Natural killer cell (primary cell): ENCODE measurements at places on chromosomes 3 and 15. TPM values are rescaled to one million over a fixed set of nuclear protein-coding genes. Genes with fewer than 3 reads are reported as not detected.
A peak's percentile ranks its signal among the peaks of the same experiment; 100 is the strongest.

DNA sequence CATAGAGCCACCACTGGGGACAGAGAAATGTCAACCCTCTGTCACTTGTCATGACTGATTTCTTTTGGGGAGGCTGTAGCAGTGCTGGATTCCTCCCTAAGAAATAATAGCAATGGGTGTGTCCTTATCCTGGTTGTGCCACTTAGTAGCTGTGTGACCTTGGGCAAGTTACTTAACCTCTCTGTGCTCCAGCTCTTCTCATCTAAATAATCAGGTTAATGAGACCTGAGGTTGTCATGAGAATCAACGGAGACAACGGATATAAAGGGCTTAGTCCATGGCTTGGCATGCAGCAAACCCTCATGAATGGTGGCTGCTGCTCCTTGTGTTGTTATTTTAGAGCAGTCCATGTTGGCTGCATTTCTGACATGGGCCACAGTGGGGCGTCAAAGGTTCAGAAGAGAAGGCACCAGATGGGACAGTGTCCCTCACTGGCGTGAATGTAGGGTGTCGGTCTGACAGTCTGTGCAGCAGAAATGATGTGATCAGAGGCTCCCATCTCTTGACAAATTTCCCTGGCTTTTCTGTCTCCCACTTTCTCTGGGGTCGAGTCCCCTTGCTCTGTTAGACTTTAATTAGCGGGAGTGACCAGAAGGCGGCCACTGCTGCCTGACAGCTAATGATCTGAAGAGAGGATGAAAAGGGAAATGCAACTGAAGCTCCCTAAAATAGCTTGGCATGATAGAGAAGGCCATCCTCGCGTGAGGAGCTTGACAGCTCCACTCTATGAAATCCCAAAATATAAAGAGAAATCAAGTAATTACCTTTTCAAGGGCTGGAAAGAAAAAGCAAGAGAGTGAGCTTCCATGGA, 209.4 kb downstream of the CADPS start:
- H3K27ac ChIP-seq = no peak overlapping the region
- DNase-seq = no peak
- no peaks in the 10 kb centered on the region for H3K36me3 ChIP-seq
- H3K27me3 ChIP-seq = no peaks in the 10 kb centered on the region
- no peak overlapping the region for H3K4me3 ChIP-seq
- H3K4me1 ChIP-seq = no peaks in the 10 kb centered on the region

DNA sequence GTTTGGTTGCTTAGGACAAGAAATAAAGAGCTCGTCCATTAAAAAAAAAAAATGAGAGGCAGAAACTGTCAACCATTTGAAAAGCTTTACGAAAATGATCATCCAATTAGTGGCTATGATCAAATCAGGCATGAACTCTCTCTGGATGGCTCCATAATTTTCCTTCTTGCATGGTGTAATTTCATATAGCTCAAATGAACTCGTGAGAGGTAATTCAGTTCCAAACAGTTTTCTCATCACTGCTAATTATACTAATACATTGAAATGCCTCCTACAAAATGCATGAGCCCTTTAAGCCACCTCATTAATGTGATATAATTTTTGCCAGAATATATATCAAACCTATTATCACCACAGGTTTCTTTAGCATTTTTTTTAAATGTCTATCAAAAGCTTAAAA, 239.5 kb upstream of the MEIS2 start:
- no peak for DNase-seq
- H3K27me3 ChIP-seq = no peaks in the 10 kb centered on the region
- H3K36me3 ChIP-seq = no peaks in the 10 kb centered on the region
- no peak overlapping the region for H3K27ac ChIP-seq
- H3K4me3 ChIP-seq = no peak overlapping the region
- no peaks in the 10 kb centered on the region for H3K4me1 ChIP-seq

DNA sequence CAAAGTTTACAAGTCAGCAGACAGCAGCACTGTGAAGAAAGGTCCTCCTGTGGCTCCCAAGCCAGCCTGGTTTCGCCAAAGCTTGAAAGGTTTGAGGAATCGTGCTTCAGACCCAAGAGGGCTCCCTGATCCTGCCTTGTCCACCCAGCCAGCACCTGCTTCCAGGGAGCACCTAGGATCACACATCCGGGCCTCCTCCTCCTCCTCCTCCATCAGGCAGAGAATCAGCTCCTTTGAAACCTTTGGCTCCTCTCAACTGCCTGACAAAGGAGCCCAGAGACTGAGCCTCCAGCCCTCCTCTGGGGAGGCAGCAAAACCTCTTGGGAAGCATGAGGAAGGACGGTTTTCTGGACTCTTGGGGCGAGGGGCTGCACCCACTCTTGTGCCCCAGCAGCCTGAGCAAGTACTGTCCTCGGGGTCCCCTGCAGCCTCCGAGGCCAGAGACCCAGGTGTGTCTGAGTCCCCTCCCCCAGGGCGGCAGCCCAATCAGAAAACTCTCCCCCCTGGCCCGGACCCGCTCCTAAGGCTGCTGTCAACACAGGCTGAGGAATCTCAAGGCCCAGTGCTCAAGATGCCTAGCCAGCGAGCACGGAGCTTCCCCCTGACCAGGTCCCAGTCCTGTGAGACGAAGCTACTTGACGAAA, 24.2 kb downstream of the STARD5 start:
- H3K27ac ChIP-seq = peak overlapping the region; percentile 81
- H3K36me3 ChIP-seq = peaks cover 56% of the 10 kb centered on the region
- no peaks in the 10 kb centered on the region for H3K27me3 ChIP-seq
- peak overlapping the region; percentile 72 for H3K4me3 ChIP-seq
- DNase-seq = peak; percentile 11

AHSG gene
- total RNA-seq = not detected

DNA sequence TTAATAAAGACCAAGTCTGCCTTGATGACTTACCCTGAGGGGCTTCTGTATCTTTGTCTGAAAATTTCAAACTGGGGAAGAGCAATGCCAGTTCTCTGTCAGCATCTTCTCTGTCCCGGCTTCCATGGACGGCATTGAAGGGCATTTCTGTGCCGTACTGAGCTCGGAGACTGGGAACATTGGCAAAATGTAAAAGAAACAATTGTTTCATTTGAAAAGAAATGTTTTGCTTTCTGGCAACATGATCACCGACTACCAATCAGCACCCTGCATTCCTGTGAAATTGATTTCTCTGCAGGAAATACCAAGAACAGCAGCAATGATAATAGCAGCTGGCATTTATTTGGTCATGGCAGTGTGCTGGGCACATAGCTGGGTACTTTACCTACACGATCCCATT, 26.2 kb downstream of the NME9 start:
- H3K4me3 ChIP-seq = no peak overlapping the region
- H3K36me3 ChIP-seq = peaks cover 3% of the 10 kb centered on the region
- H3K4me1 ChIP-seq = no peaks in the 10 kb centered on the region
- H3K27ac ChIP-seq = no peak overlapping the region
- no peaks in the 10 kb centered on the region for H3K27me3 ChIP-seq
- no peak for DNase-seq

- H3K27ac ChIP-seq = no peak overlapping the region
- no peaks in the 10 kb centered on the region for H3K36me3 ChIP-seq
- H3K4me3 ChIP-seq = no peak overlapping the region
- H3K27me3 ChIP-seq = peaks cover 71% of the 10 kb centered on the region
- peaks cover 23% of the 10 kb centered on the region for H3K4me1 ChIP-seq
Observed at GRCh38 chr3:169668072-169668956, 4.8 kb upstream of the MECOM start.

- H3K27ac ChIP-seq = no peak overlapping the region
- H3K4me1 ChIP-seq = no peaks in the 10 kb centered on the region
- peak; percentile 86 for DNase-seq
Observed at GRCh38 chr15:65638681-65639089, 16.9 kb downstream of the SLC24A1 start.

GRCh38 chr15:81301815-81302399, 22.0 kb downstream of the STARD5 start:
- peak overlapping the region; percentile 72 for H3K4me3 ChIP-seq
- DNase-seq = peak; percentile 39
- no peaks in the 10 kb centered on the region for H3K27me3 ChIP-seq
- H3K4me1 ChIP-seq = peaks cover 84% of the 10 kb centered on the region
- peaks cover 77% of the 10 kb centered on the region for H3K36me3 ChIP-seq

GRCh38 chr3:120071259-120071658, 23.0 kb downstream of the GSK3B start:
- no peak overlapping the region for H3K27ac ChIP-seq
- H3K36me3 ChIP-seq = no peaks in the 10 kb centered on the region
- H3K27me3 ChIP-seq = no peaks in the 10 kb centered on the region
- H3K4me1 ChIP-seq = no peaks in the 10 kb centered on the region

- peak; percentile 48 for DNase-seq
- H3K27ac ChIP-seq = peak overlapping the region; percentile 8
- peaks cover 14% of the 10 kb centered on the region for H3K27me3 ChIP-seq
- peak overlapping the region; percentile 10 for H3K4me3 ChIP-seq
Observed at GRCh38 chr15:70474471-70475406, 288.6 kb downstream of the UACA start.

GRCh38 chr15:79209690-79210089, 72.8 kb upstream of the ANKRD34C start:
- no peaks in the 10 kb centered on the region for H3K36me3 ChIP-seq
- H3K4me1 ChIP-seq = no peaks in the 10 kb centered on the region
- no peak overlapping the region for H3K27ac ChIP-seq
- H3K27me3 ChIP-seq = peaks cover 4% of the 10 kb centered on the region

DNA sequence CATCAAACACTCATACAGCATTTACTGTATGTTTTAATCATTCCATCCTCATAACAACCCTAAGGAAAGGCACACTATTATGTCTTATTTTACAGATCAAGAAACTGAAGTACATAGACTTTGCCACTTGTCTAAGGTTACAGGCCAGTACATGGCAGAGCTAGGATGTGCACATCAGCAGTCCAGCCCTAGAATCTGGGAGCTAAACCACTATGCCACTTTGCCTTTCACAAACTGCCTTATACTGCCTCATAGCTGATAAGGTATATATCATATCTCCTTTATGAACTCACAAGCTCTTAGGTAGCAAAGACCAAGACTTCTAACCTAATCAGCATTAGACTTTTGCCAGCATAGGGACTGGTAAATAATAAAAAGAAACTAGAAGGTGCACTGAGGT, 49.1 kb downstream of the MYO9A start:
- no peaks in the 10 kb centered on the region for H3K27me3 ChIP-seq
- H3K36me3 ChIP-seq = no peaks in the 10 kb centered on the region
- H3K4me1 ChIP-seq = no peaks in the 10 kb centered on the region
- no peak overlapping the region for H3K27ac ChIP-seq
- no peak overlapping the region for H3K4me3 ChIP-seq

EIF4E3 gene
- 52.2 TPM for total RNA-seq

CADPS gene
- total RNA-seq = not detected
